8988T (cell line): ENCODE measurements at places on chromosomes 16 and 17.

- DNase-seq = no peak
These were observed 338.1 kb downstream of the SEC14L1 start for GRCh38 chr17:77478899-77479298.

GRCh38 chr17:7436556-7437368 lies 1.5 kb downstream of the TMEM102 start:
- DNase-seq = peak; percentile 71

GRCh38 chr17:49223517-49224197 lies 6.9 kb downstream of the PHOSPHO1 start:
- DNase-seq = peak; percentile 90

GRCh38 chr17:13031718-13032350 lies 14.0 kb upstream of the ELAC2 start:
- peak; percentile 27 for DNase-seq

GRCh38 chr16:2806286-2806685 lies 8.0 kb downstream of the PRSS41 start:
- no peak for DNase-seq

GRCh38 chr16:54204756-54205155 lies 81.8 kb downstream of the IRX3 start:
- no peak for DNase-seq

GRCh38 chr16:4246777-4247459 lies 5.0 kb upstream of the SRL start:
- DNase-seq = no peak

DNA sequence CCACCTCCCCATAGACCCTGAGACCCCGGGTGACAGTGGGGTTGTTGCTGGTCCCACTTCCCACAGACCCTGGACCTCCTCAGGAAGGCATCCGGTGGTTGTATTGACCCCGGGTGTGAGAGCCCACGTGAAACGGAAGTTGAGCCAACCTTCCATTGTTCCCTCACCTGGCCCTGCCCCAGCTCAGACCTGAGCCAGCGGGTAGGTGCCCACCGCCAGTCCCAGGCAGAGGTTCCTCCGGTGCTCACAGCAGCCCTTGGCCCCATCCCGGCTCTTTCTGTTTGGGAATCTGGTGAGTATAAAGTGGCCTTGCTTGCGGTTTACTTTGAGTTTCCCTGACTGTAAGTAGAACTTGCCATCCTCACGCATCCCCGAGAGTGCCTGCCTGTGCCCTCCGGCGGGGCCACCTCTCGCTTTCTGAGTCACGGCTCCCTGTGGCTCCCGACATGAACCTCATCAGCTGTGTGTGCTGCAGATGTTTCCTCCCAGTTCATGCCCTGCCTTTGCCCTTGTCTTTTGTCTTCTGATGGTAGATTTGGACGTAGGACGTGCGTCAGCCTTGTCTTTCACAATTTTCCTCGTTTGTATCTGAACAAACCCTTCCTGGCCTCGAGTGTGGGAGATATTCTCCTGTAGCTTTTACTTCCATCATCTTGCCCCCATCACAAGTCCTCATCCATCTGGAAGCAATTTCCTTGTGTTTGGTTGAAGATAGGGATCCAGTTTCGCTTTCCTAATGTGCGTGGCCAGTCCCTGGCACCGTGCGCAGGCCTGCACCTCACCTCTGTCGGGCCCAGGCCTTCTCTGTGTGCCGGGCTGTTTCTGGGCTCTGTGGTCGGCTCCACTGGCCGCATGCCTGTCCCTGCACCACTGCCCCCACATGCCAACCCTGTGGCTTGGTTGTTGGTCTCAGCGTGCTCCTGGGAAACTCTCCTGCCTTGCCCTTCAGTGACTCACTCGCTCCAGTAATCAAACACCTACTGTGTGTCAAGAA lies 76.0 kb downstream of the METRNL start:
- no peak for DNase-seq

- DNase-seq = no peak
These were observed 93.8 kb downstream of the GRIN2A start for GRCh38 chr16:10088380-10088793.

- no peak for DNase-seq
These were observed 57.2 kb upstream of the VPS4A start for GRCh38 chr16:69253870-69254341.

- no peak for DNase-seq
These were observed 3.8 kb upstream of the P4HB start for GRCh38 chr17:81863833-81864768.

GRCh38 chr16:13118091-13118490 lies 216.7 kb downstream of the SHISA9 start:
- DNase-seq = no peak

GRCh38 chr16:50708373-50709060 lies 15.1 kb downstream of the NOD2 start:
- no peak for DNase-seq

- DNase-seq = no peak
These were observed 278.9 kb upstream of the FOXF1 start for GRCh38 chr16:86231321-86231995.

DNA sequence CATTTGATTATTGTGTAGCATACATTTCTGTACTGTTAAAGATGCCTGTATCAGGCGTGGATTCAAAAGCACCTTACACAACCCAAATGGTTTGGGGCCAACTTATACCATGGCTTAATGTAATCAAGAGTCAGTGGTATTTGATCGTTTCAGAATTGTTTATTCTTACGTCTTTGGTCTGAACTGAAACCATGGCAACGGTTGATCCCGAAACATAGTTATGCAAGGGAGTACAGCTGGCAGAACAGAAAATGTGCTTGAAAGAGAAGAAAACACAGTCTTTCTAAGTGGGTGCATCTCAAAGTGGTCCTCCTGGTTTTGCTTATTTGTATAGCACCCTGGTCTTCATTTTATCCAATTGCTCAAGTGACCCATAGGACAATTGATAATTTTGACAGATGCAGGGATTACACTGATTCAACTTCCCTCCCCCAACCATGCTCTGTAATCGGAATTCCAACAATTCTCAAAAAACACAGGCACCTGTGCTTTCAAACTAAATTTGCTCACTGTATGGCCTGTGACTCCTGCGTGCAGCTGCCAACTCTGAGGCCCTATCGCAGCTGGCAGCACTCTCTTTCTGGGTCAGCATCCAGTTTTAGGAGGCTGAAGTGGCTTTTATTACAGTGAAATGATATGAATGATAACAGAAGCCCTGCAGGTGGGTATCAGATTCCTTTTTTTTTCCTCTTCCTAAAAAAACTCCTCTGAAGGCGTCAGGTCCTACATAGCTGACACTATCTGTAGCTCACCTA lies 77.0 kb upstream of the AXIN2 start:
- no peak for DNase-seq

GRCh38 chr16:3494386-3494973 lies 809 bp downstream of the C16orf90 start:
- DNase-seq = no peak

- DNase-seq = no peak
These were observed 27.4 kb downstream of the TMEM132E start for GRCh38 chr17:34606763-34607162.

- DNase-seq = no peak
These were observed 13.4 kb upstream of the SULT1A1 start for GRCh38 chr16:28623172-28623711.

DNA sequence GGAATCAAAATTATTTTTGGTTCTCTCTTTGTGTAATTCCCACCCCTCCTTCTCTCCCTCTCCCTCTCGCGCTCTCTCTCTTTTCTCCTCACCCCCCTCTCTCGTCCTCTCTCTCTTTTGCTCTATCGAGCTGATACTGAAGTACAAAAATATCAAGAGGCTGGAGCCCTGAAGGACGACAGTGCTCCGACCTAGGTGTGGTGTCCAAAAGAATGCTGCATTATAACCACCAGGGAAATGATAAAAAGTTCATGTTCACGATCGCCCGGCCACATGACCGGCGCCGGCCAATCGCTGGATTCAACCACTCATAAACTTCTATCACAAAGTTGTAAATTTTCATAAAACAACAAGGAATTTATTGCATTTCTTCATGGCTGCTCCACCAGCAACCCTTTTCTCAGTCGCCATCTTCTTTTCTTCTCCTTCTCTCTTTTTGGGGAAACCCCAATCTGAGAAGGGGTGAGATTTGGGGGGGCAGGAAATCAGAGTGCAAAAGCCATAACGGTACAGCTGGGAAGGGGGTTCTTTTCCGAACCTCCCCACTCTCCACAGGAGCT lies at the start of gene HOXB6:
Gene HOXB6, minus strand, starts transcription at position 217 of the 560 bp plus-strand sequence. CDS start 6,836 bp downstream, outside the sequence.
- DNase-seq = no peak

DNA sequence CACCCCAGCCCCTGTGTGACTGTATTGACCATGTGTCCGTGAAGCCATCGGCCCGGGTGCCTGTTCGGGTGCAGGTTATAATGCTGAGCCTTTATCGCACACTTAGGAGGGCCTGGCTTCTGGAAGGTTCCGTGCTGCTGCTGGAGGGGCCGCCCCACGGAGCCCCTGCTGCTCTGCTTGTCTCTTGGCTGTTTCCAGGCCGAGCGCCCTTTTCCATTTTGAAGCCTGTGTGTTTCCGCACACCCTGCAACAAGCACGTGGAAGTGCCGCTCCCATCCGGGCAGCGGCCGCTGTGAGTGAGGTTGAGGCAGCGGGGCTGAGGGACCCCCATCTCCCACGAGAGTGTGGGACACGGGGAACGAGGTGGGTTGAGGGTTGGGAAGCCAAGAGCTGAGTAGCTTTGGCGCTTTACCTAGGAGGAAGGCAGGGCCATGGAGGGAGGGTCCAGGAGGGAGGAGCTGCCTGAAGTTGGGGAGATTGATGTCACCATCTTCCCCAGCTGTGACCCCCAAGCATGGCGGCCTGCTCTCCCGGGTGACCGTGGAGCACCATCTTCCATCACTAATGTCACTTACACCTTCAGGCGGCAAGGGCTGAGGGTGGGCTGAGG lies 200.1 kb upstream of the GSE1 start:
- DNase-seq = no peak

DNA sequence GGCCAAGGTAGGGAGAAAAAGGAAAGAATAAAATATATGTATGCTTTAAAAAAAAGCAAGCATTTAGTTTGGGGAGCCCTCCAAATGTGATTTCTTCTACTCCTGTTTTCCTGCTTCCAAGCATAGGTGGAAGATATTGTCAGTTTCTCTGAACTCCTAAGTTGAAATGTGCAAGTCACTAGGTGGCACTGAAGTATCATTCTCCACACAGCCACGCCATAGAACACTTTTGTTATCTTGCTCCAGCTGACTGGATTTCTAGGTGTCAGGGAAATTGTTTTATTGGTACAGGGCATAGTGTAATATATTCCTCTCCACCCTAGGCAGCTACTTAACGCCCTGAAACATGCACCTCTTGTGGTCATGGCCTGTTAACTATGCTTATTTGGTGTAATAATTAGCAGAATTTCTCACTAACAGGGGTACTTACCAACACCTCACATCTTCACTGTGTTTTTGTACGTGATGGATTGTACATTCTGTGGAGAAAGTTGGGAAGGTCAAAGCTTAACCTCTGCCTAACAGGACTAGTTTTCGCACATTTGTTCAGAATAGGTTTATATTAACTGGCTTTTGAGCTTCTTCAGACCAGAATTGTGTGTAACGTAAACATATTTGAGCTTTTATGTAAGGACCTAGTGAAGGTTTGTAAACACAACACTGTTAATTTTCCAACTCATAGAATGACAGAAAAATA lies 69.3 kb downstream of the FTO start:
- no peak for DNase-seq

- DNase-seq = peak; percentile 29
These were observed 5.4 kb upstream of the G6PC1 start for GRCh38 chr17:42895185-42895555.

DNA sequence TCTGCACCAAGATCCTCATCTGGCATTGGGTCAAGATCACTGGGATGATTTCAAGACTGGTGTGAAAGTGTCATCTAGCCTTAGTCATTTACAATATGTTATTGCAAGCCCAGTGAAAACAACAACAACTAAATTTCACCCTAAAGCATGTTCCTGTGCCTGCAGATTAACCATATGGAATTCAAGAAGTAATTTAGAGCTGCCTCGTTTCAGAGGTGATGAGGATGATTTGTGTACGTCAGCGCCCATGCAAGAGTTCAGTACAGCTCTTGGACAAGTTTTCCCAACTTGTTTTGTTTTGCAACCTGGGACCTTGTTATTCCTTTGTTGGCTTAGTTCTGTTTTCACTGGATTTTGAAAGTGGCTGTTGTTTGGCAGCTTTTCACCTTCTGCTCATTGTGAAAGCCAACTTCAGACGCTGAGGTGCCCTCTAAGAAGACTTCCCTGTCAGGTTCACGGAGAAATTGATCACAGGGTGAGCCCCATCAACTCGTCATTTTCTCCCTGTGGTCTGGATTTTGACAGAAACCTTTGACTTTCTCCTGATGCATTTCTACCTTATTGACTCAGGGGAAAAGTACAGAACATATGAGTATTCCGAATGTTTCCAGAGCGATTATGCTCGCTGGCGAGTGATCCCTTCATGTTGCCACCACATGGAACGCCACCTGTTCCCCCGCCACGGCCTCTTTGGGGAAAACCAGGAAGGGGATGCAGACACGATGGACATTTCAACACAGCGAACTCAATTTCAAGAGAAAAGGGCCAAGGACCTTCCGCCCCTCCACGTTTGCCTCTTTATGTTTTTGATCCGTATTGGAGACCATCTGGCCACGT lies 85.6 kb downstream of the FOXL1 start:
- DNase-seq = no peak
